ENCODE measurements at places on chromosomes 3 and 15.

DNA sequence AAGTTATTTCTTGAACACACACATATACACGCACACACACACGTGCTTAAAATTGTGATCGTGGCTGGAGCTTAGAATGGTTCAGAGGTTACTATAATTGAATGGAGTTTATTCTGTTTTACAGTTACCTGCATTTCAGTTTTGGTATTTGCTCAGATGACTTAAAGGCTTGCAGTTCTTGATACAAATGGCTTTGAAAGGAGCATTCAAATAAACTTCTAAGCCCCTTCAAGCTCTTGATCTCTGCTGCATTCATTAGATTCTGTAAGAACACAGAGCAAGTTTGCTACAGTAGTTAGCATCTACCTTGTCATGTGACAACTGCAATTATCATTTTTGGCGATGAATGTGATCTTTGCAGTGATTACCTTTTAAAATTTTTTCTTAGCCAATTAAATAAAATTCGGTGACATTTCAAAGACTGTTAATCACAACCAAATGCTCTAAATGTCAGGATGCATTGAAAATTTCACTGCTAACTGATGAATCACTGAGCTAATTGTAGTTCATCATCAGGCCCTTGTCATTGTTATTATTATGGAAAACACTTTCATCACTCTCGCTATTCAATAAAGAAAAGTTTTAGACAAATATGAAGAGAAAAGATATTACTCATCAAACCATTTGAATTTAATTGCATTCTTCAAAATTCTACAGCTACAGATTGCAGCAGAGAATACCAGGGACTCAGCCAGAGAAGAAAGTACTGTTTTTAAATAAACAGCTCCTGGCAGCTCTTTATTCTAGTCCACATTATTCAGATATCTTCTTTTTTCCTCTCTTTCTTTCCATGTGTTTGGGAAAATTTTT is 296.1 kb downstream of the LRTM1 start:
- no peaks in the 10 kb centered on the region for H3K36me3 ChIP-seq
- H3K4me3 ChIP-seq, result no peak overlapping the region
- H3K27ac ChIP-seq, result no peak overlapping the region
- no peaks in the 10 kb centered on the region for H3K27me3 ChIP-seq

GRCh38 chr3:172256101-172256734 is 192.0 kb downstream of the GHSR start:
- H3K36me3 ChIP-seq, result peaks cover 14% of the 10 kb centered on the region
- no peaks in the 10 kb centered on the region for H3K27me3 ChIP-seq
- no peak overlapping the region for H3K27ac ChIP-seq
- peaks cover 23% of the 10 kb centered on the region for H3K4me1 ChIP-seq
- H3K4me3 ChIP-seq, result no peak overlapping the region

GRCh38 chr3:178350763-178351162 is 185.5 kb upstream of the KCNMB2 start:
- no peak overlapping the region for H3K27ac ChIP-seq
- H3K36me3 ChIP-seq, result no peaks in the 10 kb centered on the region
- H3K27me3 ChIP-seq, result no peaks in the 10 kb centered on the region

DNA sequence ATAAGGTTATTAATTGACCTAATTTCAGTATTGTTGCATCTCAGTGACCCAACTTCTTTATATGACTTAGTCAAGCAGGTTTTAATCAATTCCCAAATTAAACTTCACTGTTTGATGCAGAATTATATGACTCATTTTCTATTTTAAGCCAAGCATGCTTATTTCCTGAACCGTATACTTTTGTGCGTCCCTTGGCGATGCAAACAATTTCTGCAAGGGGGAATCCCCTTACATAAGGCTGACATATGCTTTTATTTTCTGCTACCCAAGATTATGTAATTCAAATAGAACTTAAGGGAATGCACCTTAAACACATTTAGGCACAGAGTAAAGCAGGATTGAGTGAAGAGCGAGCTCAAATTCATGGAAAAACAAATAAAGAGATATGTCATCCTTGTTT is 303.9 kb downstream of the PDCD6IP start:
- no peak for DNase-seq
- no peaks in the 10 kb centered on the region for H3K27me3 ChIP-seq
- no peak overlapping the region for H3K27ac ChIP-seq

DNA sequence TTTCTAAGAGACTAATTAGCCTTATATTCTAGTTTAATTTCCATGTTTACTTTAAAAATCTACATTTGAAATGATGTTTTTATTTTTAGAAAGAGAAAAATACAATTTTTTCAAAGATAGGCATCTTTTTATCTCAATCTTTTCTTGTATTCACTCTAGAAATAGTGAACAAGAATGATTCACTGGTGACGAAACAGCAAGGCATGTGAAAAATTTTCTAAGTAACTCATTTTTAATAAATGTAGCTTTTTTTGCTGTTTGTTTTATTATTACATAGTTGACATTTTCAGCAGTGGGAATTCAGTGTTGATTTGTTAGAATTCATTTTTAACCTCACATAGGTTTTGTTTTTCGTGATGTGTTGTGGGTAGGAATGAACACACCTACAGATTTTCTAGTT is 1226.4 kb downstream of the NSUN3 start:
- H3K36me3 ChIP-seq, result no peaks in the 10 kb centered on the region
- no peaks in the 10 kb centered on the region for H3K4me1 ChIP-seq
- H3K27ac ChIP-seq, result no peak overlapping the region
- H3K4me3 ChIP-seq, result no peak overlapping the region
- H3K27me3 ChIP-seq, result no peaks in the 10 kb centered on the region

DNA sequence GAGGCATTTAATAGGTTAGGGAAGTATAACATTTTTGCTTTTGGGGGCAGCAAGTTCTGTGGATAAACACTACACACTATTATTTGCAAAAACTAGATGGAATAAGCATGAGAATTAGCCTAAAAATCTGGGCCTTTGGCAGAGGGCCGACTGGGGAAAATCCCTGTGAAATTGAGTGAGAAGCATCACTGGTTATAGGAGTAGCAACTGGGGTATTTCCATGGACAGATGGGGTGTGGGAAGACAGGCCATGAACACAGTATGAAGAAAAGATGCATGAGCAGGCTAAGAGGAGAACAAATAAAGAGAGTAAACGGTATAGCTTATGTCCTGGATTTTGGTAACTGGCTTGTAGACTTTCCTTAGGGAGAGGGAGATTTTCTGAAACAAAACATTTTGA is 32.9 kb upstream of the CSPG5 start:
- peaks cover 6% of the 10 kb centered on the region for H3K4me1 ChIP-seq
- peak overlapping the region; percentile 23 for H3K27ac ChIP-seq
- no peaks in the 10 kb centered on the region for H3K27me3 ChIP-seq

DNA sequence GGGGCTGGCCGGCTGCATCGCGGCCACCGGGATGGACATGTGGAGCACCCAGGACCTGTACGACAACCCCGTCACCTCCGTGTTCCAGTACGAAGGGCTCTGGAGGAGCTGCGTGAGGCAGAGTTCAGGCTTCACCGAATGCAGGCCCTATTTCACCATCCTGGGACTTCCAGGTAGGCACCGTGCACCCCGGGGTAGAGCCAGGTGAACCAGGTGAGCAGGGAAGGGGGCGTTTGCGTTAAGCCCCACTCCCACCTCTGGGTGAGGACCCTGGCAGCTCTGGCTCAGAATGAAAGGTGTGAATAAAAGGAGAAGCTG is 267 bp downstream of the CLDN18 start:
- H3K36me3 ChIP-seq, result no peaks in the 10 kb centered on the region
- DNase-seq, result no peak
- no peak overlapping the region for H3K27ac ChIP-seq
- no peak overlapping the region for H3K4me3 ChIP-seq
- H3K4me1 ChIP-seq, result no peaks in the 10 kb centered on the region

GRCh38 chr3:185225523-185225922 is 28.3 kb downstream of the EHHADH start:
- no peak overlapping the region for H3K27ac ChIP-seq
- no peak for DNase-seq
- H3K36me3 ChIP-seq, result peaks cover 2% of the 10 kb centered on the region
- H3K4me1 ChIP-seq, result no peaks in the 10 kb centered on the region
- no peak overlapping the region for H3K4me3 ChIP-seq

GRCh38 chr3:63086190-63086589 is 191.9 kb upstream of the SYNPR start:
- H3K4me3 ChIP-seq, result no peak overlapping the region
- DNase-seq, result peak; percentile 41
- no peak overlapping the region for H3K27ac ChIP-seq
- H3K36me3 ChIP-seq, result no peaks in the 10 kb centered on the region
- no peaks in the 10 kb centered on the region for H3K4me1 ChIP-seq
- H3K27me3 ChIP-seq, result no peaks in the 10 kb centered on the region

- H3K27me3 ChIP-seq, result no peaks in the 10 kb centered on the region
- H3K4me1 ChIP-seq, result no peaks in the 10 kb centered on the region
Measured at GRCh38 chr3:40201770-40202169, 107.7 kb upstream of the EIF1B start.

DNA sequence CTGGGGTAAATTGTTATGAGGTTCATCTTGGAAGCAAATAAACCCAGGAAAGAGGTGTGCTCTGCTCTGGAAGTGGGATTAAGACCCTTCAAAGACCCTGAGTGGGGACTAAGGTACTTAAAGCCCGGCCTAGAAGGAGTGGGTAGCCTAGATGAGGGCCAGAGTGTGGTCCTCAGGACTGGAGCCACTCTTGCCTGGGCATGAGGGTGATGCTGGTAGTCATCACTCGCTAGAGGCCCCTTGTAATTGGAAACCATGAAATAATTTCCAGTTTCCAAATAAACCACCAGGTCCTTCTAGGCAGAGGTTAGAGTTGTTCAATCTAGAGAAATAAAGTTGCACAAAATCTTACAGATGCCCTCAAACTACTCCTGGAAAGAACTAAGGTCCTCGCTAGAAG is 15.2 kb upstream of the LMCD1 start:
- DNase-seq, result no peak
- peaks cover 8% of the 10 kb centered on the region for H3K4me1 ChIP-seq
- no peaks in the 10 kb centered on the region for H3K36me3 ChIP-seq
- no peak overlapping the region for H3K27ac ChIP-seq
- no peak overlapping the region for H3K4me3 ChIP-seq

- H3K4me3 ChIP-seq, result no peak overlapping the region
- no peak overlapping the region for H3K27ac ChIP-seq
- no peaks in the 10 kb centered on the region for H3K4me1 ChIP-seq
- no peaks in the 10 kb centered on the region for H3K36me3 ChIP-seq
- peak; percentile 56 for DNase-seq
Measured at GRCh38 chr3:67790043-67790442, 135.6 kb upstream of the SUCLG2 start.

GRCh38 chr15:77162872-77163633 is 92.1 kb upstream of the TSPAN3 start:
- H3K4me3 ChIP-seq, result no peak overlapping the region
- H3K4me1 ChIP-seq, result no peaks in the 10 kb centered on the region
- H3K36me3 ChIP-seq, result peaks cover 4% of the 10 kb centered on the region

DNA sequence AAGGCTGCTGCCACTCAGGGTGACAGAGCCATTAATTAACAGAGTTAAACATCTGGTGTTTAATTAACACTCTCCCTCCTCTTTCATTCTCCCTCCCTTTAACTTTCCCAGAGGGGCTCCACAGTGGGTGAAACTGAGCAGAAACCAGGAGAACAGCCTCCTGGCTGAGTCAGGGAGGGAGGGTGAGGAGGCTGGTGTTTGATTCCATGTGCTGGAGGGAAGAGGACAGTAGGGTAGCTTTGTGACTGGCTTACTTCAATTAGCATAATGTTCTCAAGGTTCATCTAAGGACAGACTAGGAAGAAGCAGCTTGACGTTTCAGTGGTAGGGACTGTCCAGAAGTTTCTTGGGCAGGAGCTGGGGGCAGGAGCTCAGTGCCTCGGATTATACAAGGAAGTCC is 62.8 kb downstream of the SEMA5B start:
- no peak overlapping the region for H3K4me3 ChIP-seq
- peaks cover 4% of the 10 kb centered on the region for H3K4me1 ChIP-seq

GRCh38 chr3:128623762-128624176 is 26.8 kb downstream of the RPN1 start:
- peaks cover 54% of the 10 kb centered on the region for H3K36me3 ChIP-seq
- peaks cover 2% of the 10 kb centered on the region for H3K4me1 ChIP-seq
- peak overlapping the region; percentile 4 for H3K27ac ChIP-seq
- H3K4me3 ChIP-seq, result no peak overlapping the region
- no peak for DNase-seq

- H3K4me3 ChIP-seq, result no peak overlapping the region
- DNase-seq, result no peak
- no peaks in the 10 kb centered on the region for H3K36me3 ChIP-seq
- H3K27ac ChIP-seq, result no peak overlapping the region
- peaks cover 13% of the 10 kb centered on the region for H3K4me1 ChIP-seq
Measured at GRCh38 chr3:16907243-16907642, 22.5 kb downstream of the PLCL2 start.

Data from SK-N-SH (cell line).